ENCODE measurements at places on chromosomes 5 and 9.

- DNase-seq = no peak
These were observed 7.6 kb downstream of the SEC16A start for GRCh38 chr9:136474974-136475865.

DNA sequence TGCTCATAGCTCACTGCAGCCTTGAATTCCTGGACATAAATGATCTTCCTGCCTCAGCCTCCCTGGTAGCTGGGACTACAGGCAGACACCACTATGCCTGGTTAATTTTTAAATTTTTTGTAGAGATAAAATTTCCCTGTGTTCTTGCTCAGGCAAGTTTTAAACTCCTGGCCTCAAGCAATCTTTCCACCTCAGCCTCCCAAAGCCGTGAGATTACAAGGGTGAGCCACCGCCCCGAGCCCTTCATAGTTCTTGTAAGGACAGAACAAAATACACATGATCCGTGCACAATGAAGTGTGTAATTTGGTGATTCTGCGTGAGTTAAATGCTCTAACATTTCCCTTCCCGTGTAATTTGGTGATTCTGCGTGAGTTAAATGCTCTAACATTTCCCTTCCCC is 27.7 kb upstream of the MYO10 start:
- DNase-seq = no peak

DNA sequence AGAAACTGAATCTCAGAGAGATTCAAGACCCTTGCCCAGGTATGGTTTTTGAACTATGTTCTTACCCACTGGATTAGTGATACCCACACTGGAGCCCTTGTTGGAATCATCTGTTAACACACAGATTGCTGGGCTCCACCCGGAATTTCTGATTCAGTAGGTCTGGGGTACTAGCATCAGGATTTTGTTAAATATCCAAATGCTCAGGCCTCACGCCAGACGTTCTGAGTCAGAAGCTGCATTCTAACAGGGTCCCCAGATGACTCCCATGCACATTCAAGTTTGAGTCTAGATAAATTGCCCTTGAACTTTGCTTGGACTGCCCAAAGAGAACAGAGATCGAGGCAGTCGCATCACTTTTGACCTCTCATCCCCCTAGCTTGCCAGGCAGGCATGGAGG is 182.0 kb upstream of the WWC1 start:
- no peak for DNase-seq

GRCh38 chr5:173583346-173583745 is 33.1 kb downstream of the BOD1 start:
- no peak for DNase-seq

DNA sequence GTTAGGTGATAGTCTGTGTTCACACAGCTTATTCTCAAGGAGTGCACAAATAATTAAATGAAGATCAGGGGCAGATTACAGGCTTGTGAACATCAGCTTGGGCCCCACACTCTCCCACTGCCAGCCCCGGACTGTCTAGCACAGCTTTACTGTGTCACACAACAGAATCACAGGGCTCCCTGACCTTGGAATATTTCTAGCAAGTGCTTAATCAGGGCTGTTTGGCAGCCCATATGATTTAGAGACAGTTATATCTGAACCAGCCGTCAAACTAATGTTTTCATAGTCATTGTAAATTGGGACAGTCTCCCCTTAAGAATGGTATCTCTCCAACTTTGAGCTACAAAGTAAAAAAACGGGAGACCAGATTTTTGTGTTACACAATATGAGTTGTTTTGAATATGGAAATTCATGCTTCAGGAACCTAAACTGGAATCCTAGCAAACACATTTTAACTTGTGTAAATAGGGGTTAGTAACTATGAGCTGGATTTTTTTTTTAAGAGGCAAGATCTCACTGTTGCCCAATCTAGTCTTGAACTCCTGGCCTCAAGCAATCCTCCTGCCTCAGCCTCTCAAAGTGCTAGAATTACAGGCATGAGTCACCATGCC is 517.6 kb downstream of the BNC2 start:
- DNase-seq = no peak

GRCh38 chr5:139669662-139670368 is 21.7 kb downstream of the CXXC5 start:
- DNase-seq = no peak

- no peak for DNase-seq
These were observed 180.6 kb downstream of the SNCAIP start for GRCh38 chr5:122492675-122493074.

DNA sequence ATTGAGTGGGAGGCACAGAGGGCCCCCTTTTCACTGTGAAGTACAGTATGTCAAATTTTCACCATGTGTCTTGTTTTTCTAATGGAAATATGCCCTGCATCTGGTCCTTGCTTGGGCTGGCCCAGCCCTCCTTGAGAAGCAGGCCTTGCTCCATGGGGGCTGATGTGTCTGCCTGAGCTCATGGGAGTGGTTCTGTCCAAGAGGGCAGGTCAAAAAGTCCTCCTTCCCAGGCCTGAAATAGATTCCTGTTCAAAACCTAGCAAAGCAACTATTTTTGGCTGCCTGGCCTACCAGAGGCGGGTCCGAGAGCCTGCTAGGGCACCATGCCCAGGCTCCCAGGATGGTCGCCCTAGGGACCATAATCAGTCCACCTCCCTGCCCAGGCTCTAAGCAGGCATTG is 40.5 kb upstream of the NEURL1B start:
- DNase-seq = no peak

DNA sequence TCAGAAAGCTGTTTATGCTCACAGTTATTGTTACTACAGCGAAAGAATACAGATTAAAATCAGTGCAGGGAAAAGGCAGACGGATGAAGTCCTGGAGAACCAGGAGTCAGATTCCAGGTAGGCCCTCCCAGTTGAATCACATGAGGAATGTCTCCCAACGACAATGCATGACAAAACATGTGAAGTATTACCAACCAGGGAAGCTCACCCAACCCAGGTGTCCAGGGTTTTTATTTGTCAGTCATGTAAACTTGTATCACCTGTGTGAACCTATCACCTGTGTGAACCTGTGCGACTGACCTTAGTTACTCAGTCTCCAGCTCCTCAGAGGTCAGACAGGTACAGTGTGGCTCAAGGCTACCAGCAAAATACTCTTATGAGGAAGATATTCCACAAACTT is 63.9 kb downstream of the KIAA1958 start:
- no peak for DNase-seq
